T follicular helper cell (primary cell): ENCODE measurements at places on chromosomes 11 and 22.

- no peak for DNase-seq
Measured at GRCh38 chr11:126176853-126177470, 34.5 kb downstream of the RPUSD4 start.

GRCh38 chr11:60923326-60923725, 934 bp upstream of the TMEM132A start:
- DNase-seq = no peak

DNA sequence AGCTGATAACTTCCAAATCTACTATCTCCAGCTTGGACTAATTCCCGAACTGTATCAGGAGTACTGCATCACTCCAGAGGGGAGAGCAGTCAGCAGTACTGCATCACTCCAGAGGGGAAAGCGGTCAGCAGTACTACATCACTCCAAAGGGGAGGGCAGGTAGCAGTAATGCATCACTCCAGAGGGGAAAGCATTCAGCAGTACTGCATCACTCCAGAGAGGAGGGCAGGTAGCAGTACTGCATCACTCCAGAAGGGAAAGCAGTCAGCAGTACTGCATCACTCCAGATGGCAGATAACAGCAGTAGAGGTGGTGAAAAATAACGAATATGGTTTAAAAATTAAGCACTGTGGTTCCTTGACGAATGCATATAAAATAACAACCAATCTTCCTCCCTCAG, 8.4 kb downstream of the CWC15 start:
- no peak for DNase-seq

GRCh38 chr22:48884786-48885185, 942.9 kb downstream of the BRD1 start:
- DNase-seq = no peak

GRCh38 chr11:69680688-69681087, 5.5 kb upstream of the LTO1 start:
- no peak for DNase-seq

GRCh38 chr11:62757846-62758788, 3.3 kb upstream of the POLR2G start:
- DNase-seq = no peak

DNA sequence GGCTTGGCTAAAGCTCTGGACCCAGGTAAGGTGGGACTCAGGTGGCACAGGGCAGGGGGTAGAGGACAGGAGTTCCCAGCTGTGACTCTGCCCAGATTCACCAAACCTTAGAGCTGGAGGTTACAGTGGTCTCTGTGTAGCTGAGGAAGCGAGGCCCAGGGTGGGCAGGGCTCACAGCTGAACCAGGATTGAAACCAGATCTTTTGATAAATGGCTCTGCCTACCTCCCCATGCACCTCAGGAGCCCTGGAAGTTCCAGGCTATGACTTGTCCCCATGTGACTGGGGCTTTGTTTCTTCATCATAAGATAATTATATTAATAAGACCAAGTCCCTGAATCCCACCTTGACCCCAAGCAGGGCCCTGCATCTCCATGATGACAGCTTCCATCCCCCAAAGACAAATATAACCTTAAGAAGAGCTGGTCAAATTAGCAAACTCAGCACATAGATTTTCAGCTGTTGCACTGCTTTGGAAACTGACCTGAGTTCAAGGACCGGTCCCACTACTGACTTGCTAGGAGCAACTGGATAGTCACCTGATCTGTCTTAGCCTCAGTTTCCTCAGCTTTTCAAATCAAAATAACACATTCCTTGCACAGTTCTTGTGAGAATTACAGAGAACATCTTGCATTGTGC, 21.3 kb upstream of the TSKU start:
- no peak for DNase-seq

- no peak for DNase-seq
Measured at GRCh38 chr11:79358258-79358657, 82.6 kb downstream of the TENM4 start.

GRCh38 chr11:62921201-62921572, at the start of gene CHRM1:
TSS of gene CHRM1 (minus strand) at chr11:62921363. CDS start at chr11:62911100, 10,263 bp downstream.
- DNase-seq = no peak

DNA sequence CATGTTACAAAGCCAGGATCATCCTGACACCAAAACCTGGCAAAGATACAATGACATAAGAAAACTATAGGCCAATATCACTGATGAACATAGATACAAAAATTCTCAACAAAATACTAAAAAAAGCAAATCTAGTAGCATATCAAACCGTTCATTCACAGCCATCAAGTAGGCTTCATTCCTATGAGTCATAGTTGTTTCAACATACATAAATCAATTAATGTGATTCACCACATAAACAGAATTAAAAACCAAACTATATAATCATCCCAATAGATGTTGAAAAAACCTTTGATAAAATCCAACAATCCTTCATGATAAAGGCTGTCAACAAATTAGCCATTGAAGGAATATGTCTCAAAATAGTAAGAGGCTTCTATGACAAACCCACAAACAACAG, 1007.2 kb upstream of the RAG2 start:
- DNase-seq = no peak

GRCh38 chr11:125465255-125465654, 30.8 kb downstream of the FEZ1 start:
- DNase-seq = no peak

- DNase-seq = no peak
Measured at GRCh38 chr11:104320956-104321355, 157.0 kb upstream of the PDGFD start.

DNA sequence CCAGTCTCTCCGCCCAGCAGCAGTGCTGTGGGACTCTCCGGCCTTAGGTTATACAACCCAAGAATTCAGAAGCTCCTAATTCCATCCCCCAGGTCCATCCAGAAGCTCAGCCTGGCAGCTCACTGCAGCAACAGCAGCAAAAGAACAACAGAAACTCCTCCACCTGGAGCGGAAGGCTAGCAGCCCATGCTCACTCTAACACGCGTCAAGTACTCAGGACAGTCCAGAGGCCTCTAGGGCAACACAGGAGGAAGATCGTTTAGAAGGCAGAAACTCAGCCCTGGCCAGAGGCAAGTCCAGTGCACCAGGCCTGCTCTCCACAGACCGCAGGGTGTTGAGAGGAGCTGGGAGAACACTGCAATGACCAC, 17.1 kb downstream of the PLA2G6 start:
- DNase-seq = no peak

- no peak for DNase-seq
Measured at GRCh38 chr22:11307998-11308397, 4220.0 kb upstream of the OR11H1 start.

- DNase-seq = no peak
Measured at GRCh38 chr11:69014084-69014851, 1.2 kb upstream of the MRGPRF start.

GRCh38 chr11:83922953-83923352, 636.8 kb upstream of the CCDC90B start:
- DNase-seq = no peak

- no peak for DNase-seq
Measured at GRCh38 chr11:36330411-36330810, 34.3 kb downstream of the PRR5L start.

DNA sequence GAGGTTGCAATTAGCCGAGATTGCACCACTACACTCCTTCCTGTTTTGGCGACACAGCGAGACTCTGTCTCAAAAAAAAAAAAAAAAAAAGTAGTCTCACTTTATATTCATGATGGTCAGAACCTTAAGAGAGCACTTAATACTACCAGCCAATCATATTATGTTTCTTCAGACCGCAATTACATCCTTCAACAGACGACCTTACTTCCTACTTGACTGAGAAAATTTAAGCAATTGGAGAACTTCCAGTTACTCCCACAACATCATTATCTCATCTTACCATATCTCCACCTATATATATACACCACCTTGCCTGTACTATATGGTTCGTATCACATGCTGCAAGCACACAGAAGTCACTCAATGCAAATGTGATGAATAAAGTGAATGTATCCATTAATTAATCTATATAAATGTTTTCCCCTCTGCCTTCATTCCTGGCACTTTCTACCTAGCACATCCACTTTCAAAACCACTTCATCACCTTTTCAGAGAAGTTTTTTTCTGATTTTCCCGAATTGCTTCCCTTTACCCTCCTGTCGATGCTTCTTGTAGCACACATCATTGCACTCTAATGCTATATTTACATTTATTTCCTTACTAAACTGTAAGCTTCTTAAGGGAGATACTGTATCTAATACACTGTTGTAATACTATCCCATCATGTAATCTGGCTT, 13.8 kb downstream of the ATP5MG start:
- DNase-seq = no peak

GRCh38 chr11:62560566-62561103, 13.1 kb downstream of the EEF1G start:
- DNase-seq = peak; percentile 80

GRCh38 chr22:48885271-48885918, 942.3 kb downstream of the BRD1 start:
- no peak for DNase-seq

GRCh38 chr11:107139396-107139795, 121.1 kb upstream of the GUCY1A2 start:
- DNase-seq = no peak

- DNase-seq = no peak
Measured at GRCh38 chr11:75342231-75342918, 9.1 kb downstream of the ARRB1 start.

GRCh38 chr11:100927579-100927978, 202.0 kb downstream of the PGR start:
- DNase-seq = no peak

DNA sequence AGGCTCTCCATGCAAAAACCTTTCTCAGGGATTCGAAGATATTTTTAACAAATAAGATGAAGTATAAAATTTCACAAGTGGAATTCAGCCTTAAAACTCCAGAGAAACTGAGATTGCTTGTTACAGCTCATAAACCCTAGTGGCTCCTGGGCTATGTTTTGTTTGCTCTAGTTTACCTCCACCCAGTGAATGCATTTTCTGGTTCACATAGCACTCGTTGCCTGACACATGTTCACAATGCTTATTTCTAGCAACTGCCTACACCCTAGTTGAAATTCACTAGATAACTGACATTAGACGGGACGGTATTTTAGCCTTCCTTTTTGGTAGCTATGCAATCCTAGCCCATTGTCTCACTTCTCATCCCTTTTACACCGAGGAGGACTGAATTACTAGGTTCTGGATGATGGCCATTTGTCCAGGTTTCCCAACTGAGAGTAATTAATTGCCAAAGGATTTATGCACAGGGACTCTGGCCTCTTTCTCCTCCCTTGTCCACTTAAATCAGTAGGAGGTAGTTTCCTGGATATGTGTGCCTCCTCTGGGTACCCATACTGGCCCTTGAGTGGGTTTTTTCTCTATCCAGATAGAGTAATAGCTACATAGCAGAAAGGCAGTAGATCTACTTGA, 951.6 kb downstream of the DLG2 start:
- no peak for DNase-seq

DNA sequence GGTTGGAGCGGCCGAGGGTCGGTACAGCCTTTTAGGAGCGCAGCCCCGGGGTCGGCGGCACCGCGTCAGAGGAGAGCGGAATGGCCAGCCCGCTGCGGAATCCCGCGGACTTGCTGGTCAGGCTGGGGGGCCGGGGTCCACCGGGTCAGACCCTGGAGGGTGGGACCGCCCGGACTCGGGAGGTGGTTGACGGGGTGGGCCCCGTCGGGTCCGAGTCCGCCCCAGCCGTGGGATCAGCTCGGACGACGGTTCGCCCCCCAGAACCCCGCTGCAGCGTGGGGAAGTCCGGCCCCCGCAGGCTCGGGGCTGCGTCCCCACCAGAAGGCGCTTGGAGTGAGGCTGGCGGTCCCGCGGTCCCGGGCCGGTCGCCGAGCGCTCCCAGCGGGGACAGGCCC, 301 bp upstream of the ADM2 start:
- DNase-seq = no peak

DNA sequence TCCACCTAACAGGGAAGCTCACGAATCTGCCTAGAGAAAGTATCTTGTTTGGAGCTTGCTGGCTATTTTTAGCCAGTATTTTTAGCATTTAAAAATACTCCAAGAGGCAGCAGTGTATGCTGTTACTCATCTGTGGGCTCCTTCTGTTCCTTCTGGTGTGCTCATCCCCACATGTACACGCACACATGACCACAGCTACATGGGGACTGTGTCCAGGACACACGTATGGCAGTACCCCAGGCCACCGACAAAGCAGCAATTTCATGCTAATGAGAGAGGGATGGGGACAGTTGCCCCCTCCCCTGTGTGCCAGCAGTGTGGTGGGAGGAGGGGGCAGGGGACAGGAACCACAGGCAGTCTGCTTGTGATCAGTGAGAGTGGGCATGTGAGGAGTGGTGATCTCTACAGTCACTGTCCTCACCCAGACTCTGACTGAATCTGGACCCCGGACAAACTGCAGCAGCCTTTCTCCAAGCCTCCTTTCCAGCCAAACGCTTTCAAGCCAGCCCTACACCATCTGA, 16.4 kb downstream of the USP2 start:
- DNase-seq = no peak

DNA sequence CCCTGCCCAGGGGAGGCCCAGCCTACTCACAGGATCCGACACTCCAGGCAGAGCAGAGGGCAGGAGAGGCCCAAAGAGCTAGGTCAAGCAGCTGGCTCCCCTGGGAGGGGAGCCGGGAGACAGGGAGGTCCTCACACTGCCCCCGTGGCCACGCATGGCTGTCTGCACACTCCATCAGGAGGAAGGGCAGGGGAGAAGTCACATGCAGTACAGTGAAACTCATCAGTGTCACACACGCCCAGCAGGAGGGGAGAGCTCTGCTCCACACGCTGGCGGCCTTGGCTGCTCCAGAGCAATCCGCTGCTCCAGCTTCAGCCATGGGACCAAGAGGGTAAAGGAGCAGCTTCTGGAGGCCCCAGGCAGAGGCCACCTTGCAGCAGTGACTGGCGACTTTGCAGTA, 14.3 kb downstream of the TCIRG1 start:
- DNase-seq = no peak

DNA sequence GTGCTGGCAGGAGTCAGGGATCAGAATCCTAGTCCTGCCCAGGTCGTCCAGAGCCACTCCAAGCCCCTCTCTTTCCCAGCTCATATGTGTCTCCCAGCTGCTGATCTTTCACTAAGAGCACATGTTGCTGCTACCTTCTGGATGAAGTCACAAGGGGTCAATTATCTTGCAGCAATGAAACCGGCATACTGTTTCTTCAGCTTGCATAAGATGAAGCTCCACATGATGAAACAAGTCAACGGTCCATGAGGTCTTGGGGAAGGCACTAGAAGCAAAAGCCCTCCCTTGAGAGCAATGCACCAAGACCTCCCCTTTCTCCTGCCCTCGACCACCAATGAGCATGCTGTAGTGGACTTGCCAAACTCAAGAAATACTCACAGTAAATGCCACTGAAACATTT, 148.9 kb downstream of the TENM4 start:
- DNase-seq = no peak

- no peak for DNase-seq
Measured at GRCh38 chr11:132187814-132188213, 817.4 kb downstream of the NTM start.
